ENCODE measurements at places on chromosomes 5 and 9. TPM values are rescaled to one million over a fixed set of nuclear protein-coding genes. Genes with fewer than 3 reads are reported as not detected.
A peak's percentile ranks its signal among the peaks of the same experiment; 100 is the strongest.

GRCh38 chr5:65825408-65826328 is 100.7 kb upstream of the ERBIN start:
- no peak for DNase-seq

DNA sequence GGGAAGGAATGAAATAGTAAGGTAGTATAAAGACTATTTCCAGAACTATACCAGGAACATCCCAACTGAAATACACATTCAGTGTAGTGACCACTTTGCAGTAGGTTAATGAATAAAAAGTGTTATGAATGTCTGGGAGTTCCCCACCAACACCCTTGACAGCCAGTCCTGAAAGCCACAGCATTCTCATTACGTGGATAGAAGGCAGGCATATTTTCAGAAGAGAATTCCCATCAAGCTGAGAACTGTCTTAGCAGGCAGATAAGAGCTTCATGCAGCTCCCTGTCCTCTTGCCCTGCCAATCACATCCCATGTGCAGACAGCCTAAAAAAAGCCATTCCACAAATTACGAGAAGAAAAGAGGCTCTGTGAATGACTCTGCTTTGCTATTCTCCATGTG is 695.0 kb downstream of the DTWD2 start:
- no peak for DNase-seq

DNA sequence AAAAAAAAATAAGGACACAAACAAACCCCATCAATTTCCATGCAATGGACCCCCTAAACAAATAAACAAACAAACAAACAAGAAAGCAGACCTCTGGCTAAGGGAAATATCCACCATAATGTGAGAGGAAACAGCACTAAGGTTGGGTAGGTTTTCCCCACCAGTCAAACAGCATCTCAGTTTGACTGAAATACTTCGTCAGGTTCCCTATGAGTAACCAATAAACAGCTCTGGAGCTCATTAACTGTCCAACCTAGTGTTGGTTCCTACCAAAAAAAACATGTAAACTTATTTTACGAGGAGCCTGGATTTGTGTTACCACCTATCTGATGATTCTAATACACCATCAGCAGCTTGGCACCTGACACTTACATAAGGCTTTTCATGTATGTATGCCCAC is 198.5 kb upstream of the TARS1 start:
- no peak for DNase-seq

GRCh38 chr5:141431286-141431685 is 979 bp downstream of the PCDHGA12 start:
- DNase-seq: peak; percentile 67

The ZNF608 gene
- 16.4 TPM for polyA plus RNA-seq

GRCh38 chr5:86968301-86968753 is 299.4 kb upstream of the RASA1 start:
- peak; percentile 40 for DNase-seq

All from right cardiac atrium (tissue), 5 donors.